Fibroblast of lung (primary cell): ENCODE measurements at places on chromosomes 7 and 10. TPM values are rescaled to one million over a fixed set of nuclear protein-coding genes. Genes with fewer than 3 reads are reported as not detected.

DNA sequence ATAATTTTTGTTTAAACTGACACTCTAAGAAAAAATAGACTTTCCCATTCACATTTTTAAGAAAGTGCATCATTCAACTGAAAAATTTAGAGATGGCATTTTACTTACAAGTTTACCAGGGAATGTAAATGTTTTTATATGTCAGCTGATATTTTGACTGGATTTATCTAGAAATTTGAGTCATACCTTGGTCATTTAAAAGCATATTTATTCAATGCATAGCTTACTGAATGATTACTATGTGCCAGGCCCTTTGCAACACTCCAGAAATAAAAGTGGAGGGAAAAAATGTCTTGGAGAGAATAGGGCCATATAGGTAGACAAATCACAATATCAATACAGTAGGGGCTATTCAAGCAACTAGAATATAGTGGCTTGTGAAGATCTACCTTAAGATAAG lies 98.4 kb upstream of the FAM3C start:
- DNase-seq = no peak

DNA sequence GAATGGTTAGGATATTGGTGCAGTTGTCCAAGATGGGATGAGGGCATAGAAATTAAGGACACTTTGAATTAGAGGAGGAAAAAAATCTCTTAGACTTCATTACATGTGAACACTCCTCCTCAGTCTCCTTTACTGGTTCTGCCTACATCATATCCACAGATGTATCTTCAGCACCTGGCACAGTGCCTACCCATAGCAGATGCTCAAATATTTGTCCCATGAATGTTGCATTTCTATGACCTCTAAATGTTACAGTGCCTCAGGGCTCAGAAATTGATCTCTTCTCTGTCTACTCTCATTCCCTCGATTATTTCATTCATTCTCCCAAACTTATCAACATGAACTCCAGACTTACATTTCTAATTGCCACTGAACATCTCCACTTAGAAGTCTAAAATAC lies 17.1 kb downstream of the CNNM1 start:
- peak; percentile 59 for DNase-seq

- DNase-seq = no peak
Measured at GRCh38 chr10:114239117-114239993, at the start of gene VWA2. Gene VWA2, plus strand, starts transcription at chr10:114239254. Its CDS starts 9,460 bp downstream, at chr10:114248714.

GRCh38 chr7:26036092-26036491 lies 115.9 kb upstream of the NFE2L3 start:
- DNase-seq = no peak

Gene PDIA4
- 156 and 266 TPM in 2 replicates for total RNA-seq

Gene TMEM229A
- not detected in 2 replicates for total RNA-seq
